Urinary bladder (tissue), 4 donors: ENCODE measurements at places on chromosomes 3 and 15. TPM values are rescaled to one million over a fixed set of nuclear protein-coding genes. Genes with fewer than 3 reads are reported as not detected.

The ECE2 gene
- not detected for total RNA-seq

The THBS1 gene
- 462 TPM for total RNA-seq

The RLBP1 gene
- total RNA-seq = not detected

The SI gene
- not detected for total RNA-seq

The SPG21 gene
- total RNA-seq = 56.2 TPM

The CCDC33 gene
- total RNA-seq = 0.42 TPM

The ARHGAP31 gene
- 16.1 TPM for total RNA-seq

The EFCC1 gene
- total RNA-seq = 5.7 TPM

The ARL8B gene
- 91.3 TPM for total RNA-seq

The TRIM71 gene
- total RNA-seq = 0.74 TPM

The CSK gene
- total RNA-seq = 17.8 TPM

The SNTN gene
- total RNA-seq = not detected

The CHDH gene
- total RNA-seq = 0.58 TPM

The SLC38A3 gene
- 0.63 TPM for total RNA-seq

The TMIE gene
- total RNA-seq = 0.26 TPM

The GPR27 gene
- total RNA-seq = 2.7 TPM

The LRRC2 gene
- total RNA-seq = 4.3 TPM

The LRRC3B gene
- total RNA-seq = 7.1 TPM

The GOLGA6C gene
- total RNA-seq = not detected

The DZIP1L gene
- 54.0 TPM for total RNA-seq

The AHSG gene
- 0.26 TPM for total RNA-seq

The WDR72 gene
- 0.16 TPM for total RNA-seq

The AGBL1 gene
- 1.5 TPM for total RNA-seq

The RASGRP1 gene
- 0.74 TPM for total RNA-seq

The CHST13 gene
- 0.32 TPM for total RNA-seq

The BSN gene
- 0.48 TPM for total RNA-seq

The CKMT1B gene
- 0.63 TPM for total RNA-seq

The MYZAP gene
- 19.2 TPM for total RNA-seq

The TRH gene
- 0.16 TPM for total RNA-seq

The GOLGA8S gene
- total RNA-seq = 0.21 TPM

The PPP2R3A gene
- 28.7 TPM for total RNA-seq

The IL17RB gene
- 1.5 TPM for total RNA-seq

The MED12L gene
- 3.1 TPM for total RNA-seq

The GABRB3 gene
- total RNA-seq = 2.3 TPM

The P2RY13 gene
- 2.3 TPM for total RNA-seq

The SLC22A14 gene
- 0.16 TPM for total RNA-seq

The TJP1 gene
- 149 TPM for total RNA-seq

The EPHA6 gene
- total RNA-seq = 15.9 TPM
